Fibroblast of skin of back (primary cell): ENCODE measurements at places on chromosomes 16 and 17.

DNA sequence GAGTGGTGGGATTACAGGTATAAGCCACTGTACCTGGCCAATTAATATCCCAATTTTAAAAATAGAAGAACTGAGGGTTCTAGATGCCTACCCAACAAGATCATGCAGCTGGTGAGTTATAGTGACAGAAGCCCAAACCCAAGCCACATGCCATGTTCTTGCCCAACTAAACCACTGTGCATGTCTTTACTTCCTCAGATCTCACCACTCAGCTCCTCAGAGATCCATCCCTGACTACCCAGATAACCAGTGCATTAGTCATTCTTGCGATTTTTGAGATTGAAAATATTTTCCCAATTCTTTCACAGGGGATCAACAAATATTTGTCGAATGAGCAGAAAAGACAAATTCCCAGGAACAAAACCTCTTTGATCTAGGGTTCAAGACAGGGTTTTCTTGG is 303.1 kb downstream of the CBLN1 start:
- DNase-seq, result no peak

DNA sequence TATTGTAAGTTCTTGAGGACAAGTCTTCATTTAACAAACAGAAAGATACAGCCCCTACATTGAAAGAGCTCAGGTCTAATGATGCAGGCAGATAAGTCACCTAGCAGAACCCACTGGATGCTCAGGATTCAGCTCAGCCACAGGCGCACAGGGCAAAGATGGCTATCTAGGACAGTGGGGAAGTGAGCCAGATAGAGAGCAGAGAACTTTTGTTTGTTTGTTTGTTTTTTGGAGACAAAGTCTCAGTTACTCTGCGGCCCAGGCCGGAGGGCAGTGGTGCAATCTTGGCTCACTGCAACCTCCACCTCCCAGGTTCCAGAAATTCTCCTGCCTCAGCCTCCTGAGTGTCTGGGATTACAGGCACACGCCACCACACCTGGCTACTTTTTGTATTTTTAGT is 20.4 kb downstream of the METTL2A start:
- no peak for DNase-seq

DNA sequence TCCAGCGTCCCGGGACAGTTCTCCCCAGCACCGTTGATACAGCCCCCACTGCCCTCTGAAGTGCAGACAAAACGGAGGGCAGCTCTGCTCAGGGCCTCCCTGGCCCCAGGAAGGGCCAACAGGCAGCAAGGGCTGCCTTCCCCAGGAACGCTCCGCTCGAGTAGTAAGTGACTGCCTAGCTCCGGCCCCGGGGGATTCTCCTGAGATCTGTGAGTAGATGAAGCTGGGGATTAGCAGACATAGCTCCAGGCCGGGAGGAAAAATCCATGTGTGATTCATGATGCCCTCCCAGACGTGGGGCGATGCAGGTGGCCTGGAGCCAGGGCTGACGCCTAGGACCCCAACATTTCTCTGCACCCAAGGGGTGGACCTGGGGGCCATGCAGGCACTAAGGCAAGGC is 85.3 kb downstream of the ENGASE start:
- DNase-seq, result no peak

DNA sequence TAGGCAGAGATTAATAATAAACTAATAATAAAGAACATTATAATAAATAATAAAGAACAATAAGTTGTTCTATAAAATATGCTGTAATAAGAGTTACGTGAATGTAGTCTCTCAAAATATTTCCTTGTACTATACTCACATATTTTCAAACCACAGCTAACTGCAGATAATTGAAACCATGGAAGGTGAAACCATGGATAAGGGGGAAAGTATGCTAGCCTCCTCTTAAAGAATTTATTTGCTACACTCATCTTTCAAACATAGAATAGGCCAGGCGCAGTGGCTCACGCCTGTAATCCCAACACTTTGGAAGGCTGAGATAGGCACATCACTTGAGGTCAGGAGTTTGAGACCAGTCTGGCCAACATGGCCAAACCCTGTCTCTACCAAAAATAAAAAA is 18.5 kb downstream of the CYTH1 start:
- peak; percentile 69 for DNase-seq

DNA sequence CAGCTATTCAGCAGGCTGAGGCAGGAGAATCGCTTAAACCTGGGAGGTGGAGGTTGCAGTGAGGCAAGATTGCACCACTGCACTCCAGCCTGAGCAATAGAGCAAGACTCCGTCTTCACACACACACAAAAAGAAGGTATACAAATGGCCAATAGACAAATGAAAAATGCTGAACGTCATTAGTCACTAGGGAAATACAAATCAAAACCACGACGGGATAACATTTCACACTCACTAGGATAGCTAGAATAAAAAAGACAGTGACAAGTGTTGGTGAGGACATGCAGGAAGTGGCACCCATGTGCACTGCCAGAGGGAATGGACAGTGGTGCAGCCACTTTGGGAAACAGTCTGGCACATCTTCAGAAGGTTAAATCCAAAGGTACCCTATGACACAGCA is 172.9 kb downstream of the FTO start:
- no peak for DNase-seq

DNA sequence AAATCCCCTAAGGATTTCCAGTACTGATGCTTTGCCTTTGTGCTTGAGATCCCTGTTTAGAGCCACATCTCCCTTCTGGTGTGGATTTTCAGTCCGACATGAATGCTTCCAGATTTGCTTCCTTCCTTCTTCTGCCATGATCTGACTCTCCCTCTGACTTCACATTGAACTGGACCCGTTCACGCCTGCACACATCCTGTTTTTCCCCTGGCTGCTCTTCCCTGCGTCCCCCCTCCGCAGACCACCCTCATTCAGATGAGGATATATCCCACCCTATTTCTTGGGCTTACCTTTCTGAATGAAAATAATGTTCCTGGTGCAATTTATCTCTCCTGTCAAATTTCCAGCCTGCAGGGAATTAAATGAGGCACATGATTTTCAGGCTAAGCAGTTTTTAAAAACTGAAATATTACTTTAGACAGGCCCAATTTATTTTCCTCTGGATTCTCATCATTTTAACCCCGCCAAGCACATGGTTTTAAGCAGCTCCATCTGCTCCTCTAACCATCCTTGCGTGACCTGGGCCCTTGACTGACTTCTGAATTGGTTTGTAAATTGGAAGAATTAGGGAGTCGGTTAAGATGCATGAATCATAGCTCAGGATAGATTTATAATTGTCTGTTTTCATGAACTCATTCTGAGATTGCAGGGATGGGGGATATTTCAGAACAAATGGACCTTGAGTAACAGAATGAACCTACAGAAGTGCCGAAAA is 59.2 kb downstream of the BMERB1 start:
- peak; percentile 85 for DNase-seq

DNA sequence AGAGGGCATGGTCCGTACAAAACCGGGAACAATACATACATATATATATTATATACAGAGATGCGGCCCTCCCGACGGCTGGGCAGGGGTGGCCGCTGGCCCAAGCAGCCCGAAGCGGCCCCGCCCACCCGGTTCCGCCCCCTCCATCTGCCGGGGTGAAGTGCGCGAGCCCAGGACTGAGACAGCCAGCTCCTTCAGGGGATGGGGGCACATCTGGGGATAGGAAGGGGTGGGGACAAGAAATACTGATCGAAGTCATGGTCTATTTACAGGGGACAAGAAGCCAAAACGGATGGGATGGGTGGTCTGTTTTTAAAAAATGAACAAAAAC is 3.8 kb upstream of the SAMD14 start:
- no peak for DNase-seq

DNA sequence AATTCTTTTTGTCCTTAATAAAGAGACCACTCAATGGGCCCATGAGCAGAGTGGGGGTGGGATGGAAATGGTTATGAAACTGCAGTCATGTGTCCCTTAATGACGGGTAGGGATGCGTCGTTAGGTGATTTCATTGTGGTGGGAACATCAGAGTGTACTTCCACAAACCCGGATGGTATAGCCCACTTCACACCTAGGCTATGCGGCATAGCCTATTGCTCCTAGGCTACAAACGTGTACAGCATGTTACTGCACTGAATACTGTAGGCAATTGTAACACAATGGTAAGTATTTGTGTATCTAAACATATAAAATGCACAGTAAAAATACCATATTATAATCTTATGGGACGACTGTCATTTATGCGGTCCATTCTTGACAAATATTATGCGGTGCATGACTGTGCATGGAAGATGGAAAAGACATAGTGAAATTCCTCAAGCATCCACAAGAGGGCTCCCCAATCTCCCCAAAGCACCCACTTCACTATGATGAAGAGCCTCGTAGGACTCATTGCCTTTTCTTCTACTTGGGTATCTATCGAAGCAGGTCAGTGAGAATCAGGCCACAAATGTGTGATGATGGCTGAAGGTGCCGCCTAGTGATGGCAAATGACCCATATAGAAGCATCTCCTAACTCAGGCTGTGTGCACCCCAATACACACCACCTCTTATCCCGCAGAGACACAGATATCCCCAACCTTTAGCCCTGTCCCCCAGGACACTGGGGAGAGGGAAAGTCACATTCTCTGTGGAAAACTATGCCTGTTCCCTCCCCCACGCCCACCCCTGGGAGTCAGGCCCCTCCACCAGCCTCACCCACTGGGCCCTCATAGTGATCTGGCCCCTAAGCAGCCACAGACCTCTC is 43.5 kb downstream of the TBX21 start:
- peak; percentile 41 for DNase-seq

GRCh38 chr17:64627797-64628196 is 34.3 kb downstream of the SMURF2 start:
- DNase-seq, result no peak

- no peak for DNase-seq
Observed at GRCh38 chr16:51150888-51151320, at the start of gene SALL1. Gene SALL1, minus strand, starts transcription at chr16:51151270. Its CDS starts 29 bp downstream, at chr16:51151241.

GRCh38 chr16:68512183-68512582 is 26.9 kb upstream of the ZFP90 start:
- no peak for DNase-seq
